ENCODE measurements at places on chromosomes 2 and 18. TPM values are rescaled to one million over a fixed set of nuclear protein-coding genes. Genes with fewer than 3 reads are reported as not detected.

Gene FSHR
- not detected for total RNA-seq

Gene CAVIN2
- 41.2 TPM for total RNA-seq

Gene TFPI
- total RNA-seq = 866 TPM

Gene CD207
- not detected for total RNA-seq

Gene CFAP221
- total RNA-seq = under 0.01 TPM

Gene C2orf80
- total RNA-seq = not detected

Gene CYBRD1
- 81.9 TPM for total RNA-seq

Gene MTCL1
- 21.7 TPM for total RNA-seq

Gene FLACC1
- 0.38 TPM for total RNA-seq

Gene SLC66A2
- 38.3 TPM for total RNA-seq

Gene SLC16A14
- 0.58 TPM for total RNA-seq

Gene LRATD1
- total RNA-seq = under 0.01 TPM

Gene UGGT1
- 92.8 TPM for total RNA-seq
